ENCODE measurements at places on chromosomes 13 and 19. TPM values are rescaled to one million over a fixed set of nuclear protein-coding genes. Genes with fewer than 3 reads are reported as not detected.

The ZNF888 gene
- 15.3 TPM for total RNA-seq

The LIM2 gene
- not detected for total RNA-seq

The B3GNT3 gene
- total RNA-seq: 0.23 TPM

The TMEM59L gene
- 4.9 TPM for total RNA-seq

The MCF2L gene
- 30.9 TPM for total RNA-seq

The RNF6 gene
- 22.8 TPM for total RNA-seq

The FUT1 gene
- total RNA-seq: 4.3 TPM

- no peak for DNase-seq
Measured at GRCh38 chr19:16895467-16896145, 6.8 kb downstream of the F2RL3 start.

GRCh38 chr19:5804516-5805461 lies at the start of gene NRTN:
NRTN (plus strand) TSS chr19:5805067; CDS start chr19:5824166, 19,099 bp downstream.
- no peak for DNase-seq

DNA sequence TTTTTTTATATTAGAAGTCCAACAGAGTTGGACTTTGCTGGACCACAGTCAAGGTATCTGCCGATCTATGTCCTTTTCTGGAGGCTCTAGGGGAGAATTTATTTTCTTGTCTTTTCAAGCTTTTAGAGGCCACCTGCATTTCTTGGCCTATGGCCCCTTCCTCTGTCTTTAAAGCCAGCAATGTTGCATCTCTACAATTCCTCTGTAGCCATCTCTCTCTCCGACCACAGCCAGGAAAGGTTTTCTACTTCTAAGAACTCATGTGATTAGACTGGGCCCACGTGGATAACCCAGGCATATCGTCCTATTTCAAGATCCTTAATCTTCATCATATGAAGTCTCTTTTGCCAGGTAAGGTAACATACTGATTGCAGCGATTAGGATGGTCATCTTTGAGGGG lies 43.5 kb upstream of the RGCC start:
- DNase-seq: no peak

GRCh38 chr19:56087647-56088496 lies 33.2 kb downstream of the ZNF787 start:
- DNase-seq: no peak

GRCh38 chr13:32471187-32471922 lies 43.4 kb upstream of the N4BP2L1 start:
- DNase-seq: no peak

DNA sequence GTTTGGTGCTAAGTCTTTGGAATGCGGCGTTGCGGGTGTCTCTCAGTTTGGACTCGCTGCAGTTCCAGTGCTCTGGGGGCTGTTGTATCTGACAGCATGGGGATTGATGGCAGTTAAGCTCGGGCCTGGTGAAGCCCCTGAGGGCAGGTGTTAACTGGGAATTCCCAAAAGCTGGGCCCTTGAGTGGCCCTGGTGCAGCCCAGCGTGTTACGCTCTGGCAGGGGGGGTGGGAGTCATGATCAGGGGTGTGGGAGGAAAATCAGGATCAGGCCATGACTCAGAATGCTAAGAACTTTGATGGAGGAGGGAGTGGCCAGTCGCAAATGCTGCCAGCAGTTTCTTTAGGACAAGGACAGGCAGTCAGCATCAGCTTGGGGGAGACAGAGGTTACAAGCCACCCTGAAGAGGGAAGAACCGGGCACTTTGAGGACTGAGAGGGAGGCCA lies 19.6 kb downstream of the AP2A1 start:
- DNase-seq: no peak

- DNase-seq: no peak
Measured at GRCh38 chr19:48398102-48398374, 4.6 kb downstream of the GRIN2D start.

GRCh38 chr19:4922530-4923275 lies 13.4 kb downstream of the UHRF1 start:
- no peak for DNase-seq

- no peak for DNase-seq
Measured at GRCh38 chr13:24505256-24505655, 7.3 kb downstream of the PARP4 start.

- DNase-seq: no peak
Measured at GRCh38 chr19:35223862-35224505, 4.6 kb downstream of the FAM187B start.

DNA sequence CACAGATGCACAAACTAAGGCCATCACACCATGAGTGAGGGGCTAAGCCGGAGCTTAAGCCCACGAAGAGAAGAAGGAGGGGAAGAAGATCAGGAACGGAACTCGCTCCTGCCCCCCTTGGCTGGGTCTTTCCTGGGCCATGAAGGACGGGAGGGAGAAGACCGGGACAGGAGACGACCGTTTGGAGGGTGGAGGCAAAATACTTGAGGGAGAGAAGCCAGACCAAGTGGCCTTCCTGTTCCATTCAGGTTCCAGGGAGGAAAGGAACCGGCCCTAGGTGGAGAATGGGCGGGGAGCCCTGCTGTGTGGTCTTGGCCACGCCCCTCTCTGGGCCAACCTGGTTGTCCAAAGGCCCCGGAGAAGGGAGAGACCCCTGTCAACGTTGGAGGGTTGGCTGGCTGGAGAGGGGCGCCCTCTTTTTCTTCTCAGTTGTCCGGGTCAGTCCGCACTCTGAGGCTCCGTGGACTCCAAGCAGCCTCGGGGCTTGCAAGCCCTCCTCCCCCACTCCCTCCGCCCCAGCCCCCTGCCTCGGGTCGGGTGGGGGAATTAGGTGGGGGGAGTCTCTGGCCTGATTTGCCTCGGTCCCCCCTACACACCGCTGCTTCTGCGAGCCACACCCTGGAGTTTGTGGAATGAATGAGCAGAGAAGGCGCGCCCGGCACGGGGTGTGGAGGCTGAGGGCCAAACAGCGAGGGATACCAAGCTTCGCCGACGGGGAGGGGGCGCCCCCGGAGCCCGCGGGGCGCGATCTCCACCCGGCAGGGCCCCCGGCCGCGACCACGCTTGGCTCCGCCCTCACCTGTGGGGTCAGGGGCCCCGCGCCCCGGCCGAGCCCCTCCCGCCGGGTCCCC lies 757 bp downstream of the FBN3 start:
- no peak for DNase-seq

GRCh38 chr19:34393031-34393430 lies 11.2 kb upstream of the PDCD2L start:
- no peak for DNase-seq
